Trophoblast cell (in vitro differentiated cells and primary cell): ENCODE measurements at places on chromosomes 7 and 10.

GRCh38 chr7:83519240-83519639, 129.7 kb downstream of the SEMA3E start:
- DNase-seq, result no peak

DNA sequence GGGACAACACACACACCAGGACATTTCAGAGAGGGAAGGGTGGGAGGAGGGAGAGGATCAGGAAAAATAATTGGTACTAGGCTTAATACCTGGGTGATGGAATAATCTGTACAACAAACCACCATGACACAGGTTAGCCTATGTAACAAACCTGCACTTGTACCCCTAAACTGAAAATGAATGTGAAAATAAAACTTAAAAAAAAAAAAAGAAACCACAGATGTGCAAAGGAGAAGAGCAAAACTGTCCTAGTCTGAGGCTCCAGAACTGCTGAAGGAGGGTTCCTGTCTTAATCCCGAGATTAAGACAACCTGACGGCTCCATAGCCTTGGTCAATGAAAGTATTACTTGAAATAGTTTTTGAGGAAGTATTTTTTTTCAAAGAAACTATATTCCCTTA, 423.0 kb downstream of the NEBL start:
- no peak for DNase-seq

GRCh38 chr10:74558897-74559296, 267.5 kb upstream of the KAT6B start:
- no peak for DNase-seq

GRCh38 chr10:26445411-26446031, 7.4 kb downstream of the APBB1IP start:
- DNase-seq, result peak; percentile 77

DNA sequence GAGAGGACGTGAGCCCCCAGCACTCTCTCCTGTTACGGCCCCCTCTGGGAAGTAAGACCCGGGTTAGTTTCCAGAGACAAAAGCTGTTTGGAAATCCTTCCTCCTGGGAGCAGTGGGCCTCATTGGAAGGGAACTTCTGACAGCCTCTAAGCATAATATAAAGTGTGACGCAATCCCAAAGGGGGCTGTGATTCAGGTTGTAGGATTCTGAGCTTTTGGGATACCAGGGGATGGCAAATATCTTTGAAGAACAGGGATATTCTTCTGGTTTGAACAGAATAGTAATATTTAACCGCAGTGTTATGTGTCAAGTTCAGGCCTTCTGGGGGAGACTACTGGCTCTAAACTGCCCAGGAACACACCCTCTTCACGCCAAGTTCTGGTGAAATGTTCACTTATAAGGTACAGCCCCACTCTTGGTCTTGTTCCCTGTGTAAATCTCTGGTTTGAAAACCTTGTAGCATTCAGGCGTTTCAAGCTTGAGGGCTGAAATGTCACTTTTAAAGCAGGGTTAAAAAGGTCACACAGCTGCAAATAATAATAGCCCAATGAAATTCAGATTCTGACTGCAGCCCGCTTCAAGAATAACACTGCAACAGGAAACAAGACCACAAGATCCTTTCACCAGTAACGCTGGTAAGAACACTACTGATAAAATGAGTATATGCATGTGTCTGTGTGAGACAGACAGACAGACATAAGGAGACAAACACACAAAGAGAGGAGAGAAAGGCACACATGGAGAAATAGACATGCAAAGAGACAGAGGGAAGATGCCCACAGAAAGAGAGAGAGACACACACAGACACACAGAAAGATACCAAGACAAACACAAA, 69.0 kb downstream of the CREB5 start:
- DNase-seq, result no peak

GRCh38 chr10:124478515-124478914, 16.9 kb downstream of the LHPP start:
- peak; percentile 93 for DNase-seq

DNA sequence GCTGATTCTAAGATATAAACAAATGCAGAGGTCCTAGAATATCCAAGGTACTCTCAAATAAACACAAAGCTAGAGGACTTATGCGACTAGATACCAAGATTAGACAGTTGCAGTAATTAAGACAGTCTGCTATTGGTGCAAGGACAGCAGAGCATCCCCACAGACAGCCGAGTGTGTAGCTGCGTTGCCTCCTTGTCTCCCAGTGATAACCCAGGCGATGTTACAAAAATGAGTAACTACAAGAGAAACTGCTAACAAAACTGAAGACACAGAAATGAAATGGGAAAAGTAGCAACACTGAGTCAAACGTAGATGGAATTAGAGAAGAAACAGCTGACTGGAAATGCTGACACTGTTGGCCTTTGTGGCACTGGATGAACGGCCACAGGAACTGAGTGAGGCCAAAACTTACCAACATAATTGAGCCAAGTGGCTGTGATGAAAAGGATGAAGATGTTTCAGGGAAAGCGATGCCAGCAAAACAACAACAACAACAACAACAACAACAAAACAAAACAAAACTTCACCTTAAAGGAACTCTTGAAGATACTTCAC, 54.3 kb downstream of the BAIAP2L1 start:
- DNase-seq, result no peak

DNA sequence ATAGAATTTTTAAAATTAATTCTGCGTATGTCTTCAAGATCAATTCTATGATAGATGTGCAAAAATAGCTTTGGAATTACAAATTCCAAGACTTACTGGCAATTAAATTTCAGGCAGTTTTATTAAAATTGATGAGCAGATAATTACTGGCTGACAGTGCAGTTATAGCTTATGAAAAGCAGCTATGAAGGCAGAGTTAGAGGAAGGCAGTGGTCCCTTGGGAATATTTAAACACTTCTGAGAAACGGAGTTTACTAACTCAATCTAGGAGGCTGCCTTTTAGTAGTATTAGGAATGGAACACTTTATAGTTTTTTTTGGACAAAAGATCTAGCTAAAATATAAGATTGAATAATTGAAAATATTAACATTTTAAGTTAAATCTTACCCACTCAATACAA, 70.8 kb downstream of the CFTR start:
- DNase-seq, result no peak

- DNase-seq, result no peak
Measured at GRCh38 chr10:104906112-104906511, 265.0 kb downstream of the SORCS3 start.

DNA sequence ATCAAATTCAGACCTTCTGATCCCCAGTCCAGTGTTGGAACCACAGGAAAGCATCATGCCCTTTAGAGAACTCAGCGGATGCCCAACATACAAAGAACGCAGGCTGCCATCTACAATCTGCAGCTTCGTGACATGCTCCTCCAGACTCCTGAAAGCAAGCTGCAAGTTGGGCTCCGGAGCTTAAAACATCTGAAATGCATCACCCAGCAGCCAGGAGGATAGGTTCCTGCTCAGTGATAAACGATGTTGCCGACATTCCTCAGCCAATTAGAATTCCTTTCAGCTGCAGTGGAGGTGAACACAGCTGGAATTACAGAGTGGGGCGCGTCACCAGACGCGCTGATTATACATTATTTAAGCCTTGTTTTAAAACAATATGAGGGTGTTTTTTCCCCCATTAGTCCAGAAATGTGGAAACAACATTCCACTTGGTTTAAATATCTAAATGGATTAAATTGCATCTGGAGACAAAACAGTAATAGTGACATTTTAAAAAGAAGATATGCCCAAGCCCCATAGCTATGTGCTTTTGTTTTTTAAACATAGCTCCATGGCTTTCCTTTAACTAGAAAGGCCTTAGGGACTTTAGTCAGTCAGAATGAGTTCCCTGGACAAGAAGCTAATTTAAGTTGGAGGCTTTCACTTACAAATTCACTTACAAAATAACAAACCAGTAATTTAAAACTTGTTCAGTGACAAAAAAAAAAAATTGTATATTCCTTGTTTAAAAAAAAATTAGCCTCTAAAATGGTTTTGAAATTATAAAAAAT, 6.3 kb downstream of the SMURF1 start:
- DNase-seq, result peak; percentile 92

DNA sequence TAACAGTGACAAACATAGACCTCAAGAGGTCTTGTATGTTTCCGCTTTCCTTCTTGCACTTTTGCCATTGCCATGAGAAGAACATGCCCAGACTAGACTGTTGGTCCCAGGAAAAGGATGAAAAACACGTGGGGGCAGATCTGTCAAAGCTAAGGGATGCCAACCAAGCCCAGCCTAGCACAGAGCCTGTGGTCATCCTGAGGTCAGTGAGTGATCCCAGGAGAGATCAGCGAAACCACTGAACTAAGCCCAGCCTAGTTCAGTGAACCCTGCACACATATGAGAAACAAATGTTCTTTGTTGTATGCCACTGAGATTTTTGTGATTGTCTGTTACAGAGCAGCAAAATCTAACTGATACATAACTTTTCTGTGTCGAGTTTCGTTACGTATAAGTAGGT, 718.8 kb downstream of the MAGI2 start:
- no peak for DNase-seq

- peak; percentile 98 for DNase-seq
Measured at GRCh38 chr10:77857272-77857671, 69.3 kb downstream of the DLG5 start.

GRCh38 chr7:7443806-7444350, 91.8 kb downstream of the COL28A1 start:
- no peak for DNase-seq
